ENCODE measurements at places on chromosomes 1 and 21.

DNA sequence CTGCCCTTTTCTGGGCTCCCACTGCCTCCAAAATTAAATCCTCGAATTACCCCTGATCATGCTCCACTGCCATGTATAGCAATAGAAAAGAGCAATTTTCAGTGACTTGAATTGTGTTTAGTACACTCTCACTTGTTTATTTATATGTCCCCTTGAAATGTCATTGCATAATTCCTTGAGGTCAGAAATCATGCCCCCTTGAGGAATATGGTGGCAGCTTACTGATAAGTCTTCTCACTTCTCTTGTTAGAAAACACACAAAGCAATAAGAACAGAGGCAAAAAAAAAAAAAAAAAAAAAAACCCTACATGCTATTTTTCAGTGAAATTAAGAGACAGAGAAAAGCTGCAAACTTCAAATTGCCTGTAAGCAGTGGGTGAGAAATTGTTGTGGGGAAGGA, 37.5 kb downstream of the GPR88 start:
- no peak for DNase-seq

DNA sequence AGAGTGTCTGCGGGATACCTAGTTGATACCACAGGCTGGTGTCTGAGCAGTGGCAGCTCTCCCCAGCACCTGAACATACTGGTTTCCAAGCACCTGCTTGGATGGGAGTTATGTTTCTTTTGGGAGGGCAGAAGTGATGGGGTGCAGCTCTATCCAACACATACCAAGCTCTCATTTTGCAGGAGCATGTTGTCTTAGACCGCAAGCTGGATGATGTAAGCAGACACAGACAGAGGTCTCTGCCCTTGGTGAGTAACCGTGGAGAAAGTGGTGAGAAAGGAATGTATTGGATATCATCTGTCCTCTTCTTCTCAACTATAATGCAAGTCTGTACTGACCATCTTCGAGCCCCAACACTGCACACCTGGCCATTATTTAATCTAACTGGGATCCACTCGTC, 37.4 kb downstream of the ZNF496 start:
- DNase-seq = no peak

- DNase-seq = no peak
These were observed 9.4 kb downstream of the OVAAL start for GRCh38 chr1:180568184-180568583.

DNA sequence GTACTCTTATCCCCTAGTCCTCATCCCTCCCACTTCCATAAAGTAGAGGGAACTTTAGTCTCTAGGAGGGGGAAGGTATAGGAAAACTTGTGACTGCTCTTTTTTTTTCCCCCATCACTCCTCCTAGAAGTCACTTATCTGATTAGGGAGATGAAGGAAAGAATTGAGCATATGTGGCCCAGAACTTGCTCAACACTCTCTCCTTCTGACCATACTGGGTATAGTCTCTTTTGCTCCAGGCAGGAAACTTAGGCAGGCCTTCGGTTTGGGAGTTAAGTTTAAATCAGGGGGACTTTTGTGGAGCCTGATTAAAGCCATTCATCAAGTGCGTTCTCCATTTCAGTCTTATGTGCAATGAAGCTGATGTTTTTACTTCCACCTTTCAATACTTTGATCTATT, 5.8 kb downstream of the UBE2U start:
- DNase-seq = no peak

DNA sequence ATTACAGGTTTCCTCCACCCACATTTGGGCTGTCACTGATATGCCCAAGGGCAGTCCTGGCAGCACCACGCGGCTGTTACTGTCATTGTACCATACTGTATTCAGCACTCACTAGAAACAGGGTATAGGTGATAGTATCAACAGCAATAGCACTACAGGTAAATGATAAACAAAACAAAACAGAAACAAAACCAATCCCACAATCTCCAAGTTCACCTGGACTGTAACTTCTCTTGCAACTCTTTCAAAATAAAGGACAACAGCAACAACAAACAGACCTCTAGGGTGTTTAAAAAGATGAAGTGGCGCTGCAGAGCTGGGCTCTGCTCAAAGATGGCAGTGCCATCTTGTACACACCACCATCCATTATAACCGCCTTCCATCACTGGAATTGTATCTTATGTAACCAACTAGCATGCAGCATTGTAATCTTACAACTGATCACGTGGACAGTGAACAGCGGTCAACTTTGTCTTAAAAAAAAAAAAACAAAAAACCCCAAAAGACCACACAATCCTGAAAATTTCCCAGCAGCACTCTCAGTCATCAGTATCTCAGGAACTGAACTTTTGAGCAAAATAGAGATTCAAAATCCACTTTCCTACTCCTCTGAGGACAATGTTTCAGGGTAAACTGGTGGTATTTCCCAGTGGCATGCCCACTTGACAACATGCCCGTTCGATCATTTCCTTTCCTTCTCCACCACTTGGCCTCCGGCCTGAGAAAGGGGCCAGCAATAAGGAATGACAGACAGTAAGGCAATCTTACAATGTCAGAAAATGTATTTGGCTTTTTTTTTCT, 3.8 kb downstream of the IRF2BP2 start:
- no peak for DNase-seq
